Suppressor macrophage treated with lipopolysaccharide for 4 hours (primary cell): ENCODE measurements at places on chromosomes 4 and X.

- no peak for DNase-seq
Observed at GRCh38 chr4:38600575-38600974, 63.4 kb upstream of the KLF3 start.

GRCh38 chr4:121243485-121243884 is 79.4 kb upstream of the TNIP3 start:
- no peak for DNase-seq

GRCh38 chrX:111309083-111309482 is 38.8 kb upstream of the CAPN6 start:
- no peak for DNase-seq

DNA sequence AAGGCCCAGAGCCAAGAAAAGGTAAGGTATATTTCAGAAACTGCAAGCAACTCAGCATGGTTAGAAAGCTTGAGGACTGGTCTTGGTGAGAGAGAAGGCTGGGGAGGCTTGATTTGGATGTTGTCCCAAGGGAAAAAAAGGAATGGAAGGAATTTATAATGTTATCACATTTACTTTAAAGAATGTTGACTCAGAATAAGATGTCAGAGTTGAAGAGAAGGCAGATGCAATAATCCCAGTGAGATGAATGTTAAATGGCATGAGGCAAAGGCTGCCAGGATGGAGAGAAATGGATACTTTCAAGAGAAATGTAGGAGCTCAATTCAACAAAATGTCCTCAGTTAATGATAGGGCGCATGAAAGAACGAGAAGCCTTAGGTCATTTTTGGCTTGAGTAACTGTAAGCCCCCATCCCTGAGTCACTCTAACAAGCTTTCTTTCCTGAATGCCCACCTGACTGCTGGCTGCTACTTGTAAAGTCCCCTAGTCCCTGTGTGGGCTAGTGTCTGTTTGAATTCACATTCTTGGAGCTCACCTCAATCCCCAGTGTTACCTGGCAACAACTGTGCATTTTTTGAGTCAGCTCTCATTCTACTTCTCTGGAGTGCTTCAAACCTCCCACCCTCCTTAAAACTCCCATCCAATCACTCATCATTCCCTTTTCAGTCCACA is 103.0 kb upstream of the TAPT1 start:
- no peak for DNase-seq

DNA sequence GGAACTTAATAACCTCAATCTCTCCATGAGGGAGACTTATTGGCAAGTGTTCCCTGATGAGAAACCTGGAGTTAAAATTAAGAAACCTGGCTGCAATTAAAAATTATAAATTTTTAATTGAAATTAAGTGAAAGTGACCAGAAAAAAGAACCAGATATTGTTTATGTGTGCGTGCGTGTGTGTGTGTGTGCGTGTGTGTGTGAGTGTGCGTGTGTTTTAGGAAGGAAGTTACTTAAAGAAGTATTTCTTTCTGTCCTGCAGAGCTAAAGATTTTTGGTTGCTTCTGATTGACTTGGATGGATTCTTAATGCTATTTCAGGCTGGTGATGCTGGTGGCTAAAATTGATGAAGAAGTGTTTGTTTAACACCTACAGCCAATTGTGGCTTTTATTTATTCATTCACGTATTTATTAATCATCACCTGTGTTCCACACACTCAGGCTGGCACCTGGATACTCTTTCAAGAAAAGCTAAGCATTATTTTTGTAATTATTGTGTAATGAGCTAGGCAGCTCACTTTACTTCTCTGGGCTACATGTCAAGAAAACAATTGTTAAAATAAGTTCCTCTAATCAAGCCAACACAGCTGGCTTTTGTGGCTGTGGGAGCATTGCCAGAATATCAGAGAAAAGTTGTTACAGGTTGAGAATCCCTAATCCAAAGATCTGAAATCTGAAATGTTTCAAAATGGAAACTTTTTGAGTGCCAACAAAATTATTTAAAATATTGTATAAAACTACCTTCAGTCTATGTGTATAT is 68.5 kb downstream of the CEP44 start:
- no peak for DNase-seq

- no peak for DNase-seq
Observed at GRCh38 chrX:22073928-22074327, 41.8 kb downstream of the PHEX start.

GRCh38 chr4:73764513-73764912 is 24.1 kb downstream of the CXCL8 start:
- peak; percentile 25 for DNase-seq

DNA sequence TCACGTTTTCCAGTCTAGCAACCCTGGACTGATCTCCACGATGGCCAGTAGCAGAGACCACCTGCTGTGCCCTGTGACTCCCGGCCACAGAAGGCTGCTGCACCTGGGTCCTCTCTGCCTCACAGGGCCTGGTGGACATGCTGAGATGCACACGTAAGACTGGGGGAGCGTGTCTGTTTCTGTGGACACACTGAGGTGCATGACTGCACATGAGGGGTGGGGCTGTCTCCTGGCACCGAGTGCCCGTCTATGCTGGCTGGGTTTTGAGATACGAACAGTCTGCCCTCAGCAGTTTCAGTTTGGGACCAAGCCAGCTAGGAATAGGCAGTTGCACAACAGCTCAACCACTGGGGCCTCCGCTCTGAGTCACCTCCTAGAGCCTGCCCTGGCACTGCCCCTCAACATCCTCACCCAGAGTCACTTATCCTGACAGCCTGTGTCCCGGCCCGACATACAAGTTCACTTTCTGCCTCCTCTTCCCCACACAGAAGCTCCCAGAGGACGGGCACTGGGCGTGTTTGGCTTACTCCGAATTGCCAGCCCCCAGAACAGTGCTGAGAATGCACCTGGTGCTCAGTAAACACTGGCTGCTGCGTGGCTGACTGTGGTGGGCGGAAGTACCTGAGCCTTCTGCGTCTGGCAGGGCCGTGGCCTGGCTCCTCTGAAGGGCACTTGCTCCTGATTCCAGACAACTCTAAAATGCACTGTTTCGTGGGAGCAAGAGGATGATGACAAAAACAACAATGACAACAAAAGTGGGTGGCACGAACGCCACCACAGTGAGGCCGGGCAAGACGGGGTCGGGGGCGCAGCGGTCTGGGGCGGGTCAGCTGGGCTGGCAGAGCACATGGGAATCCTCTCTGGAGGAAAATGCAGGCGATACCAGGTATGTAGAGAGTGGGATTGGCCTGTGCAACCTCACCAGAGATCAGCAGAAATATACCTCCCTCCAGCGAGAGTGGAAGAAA is 30.9 kb downstream of the RNF212 start:
- peak; percentile 88 for DNase-seq

GRCh38 chr4:176798540-176798939 is 5.8 kb upstream of the VEGFC start:
- DNase-seq: no peak

DNA sequence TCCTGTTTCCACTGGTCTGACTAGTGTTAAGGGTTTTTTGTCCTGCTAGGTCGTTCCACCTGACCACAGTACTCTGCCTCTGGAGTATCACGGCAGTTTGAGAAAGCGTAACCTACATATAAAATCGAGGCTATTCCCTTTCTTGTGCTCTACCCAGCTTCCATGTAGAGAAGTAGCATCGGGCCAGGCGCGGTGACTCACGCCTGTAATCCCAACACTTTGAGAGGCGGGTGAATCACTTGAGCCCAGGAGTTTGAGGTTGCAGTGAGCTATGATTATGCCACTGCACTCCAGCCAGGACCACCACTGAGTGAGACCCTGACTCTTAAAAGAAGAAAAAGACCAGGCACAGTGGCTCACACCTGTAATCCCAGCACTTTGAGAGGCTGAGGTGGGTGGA is 7.5 kb downstream of the PPEF1 start:
- no peak for DNase-seq

DNA sequence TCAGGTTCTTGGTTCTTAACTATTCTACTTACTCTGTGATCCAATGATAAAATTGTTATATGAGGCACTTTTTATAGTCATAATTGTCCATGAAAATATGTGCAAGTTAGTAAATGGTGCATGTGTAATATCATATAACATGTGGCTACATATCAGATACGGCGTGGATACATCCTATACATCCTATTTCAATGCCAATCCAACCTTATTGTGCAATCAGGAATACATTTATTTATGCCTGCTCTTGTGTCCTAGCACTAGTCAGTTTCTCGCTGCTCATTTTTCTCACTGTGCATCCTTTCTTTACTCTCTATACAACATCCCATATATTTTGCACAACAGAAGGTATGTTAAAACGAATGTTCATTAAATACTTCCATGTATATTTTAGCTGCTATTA is 1141.1 kb downstream of the FAT4 start:
- DNase-seq: no peak

- DNase-seq: no peak
Observed at GRCh38 chr4:143336781-143337599, at the start of gene GAB1. GAB1 (plus strand) TSS chr4:143336876; CDS start chr4:143337189, 313 bp downstream.

- no peak for DNase-seq
Observed at GRCh38 chrX:107675365-107675654, 47.0 kb downstream of the PRPS1 start.

- DNase-seq: no peak
Observed at GRCh38 chr4:127968586-127968985, 3.4 kb downstream of the ABHD18 start.

- DNase-seq: no peak
Observed at GRCh38 chr4:123802933-123803332, 406.3 kb downstream of the SPRY1 start.

DNA sequence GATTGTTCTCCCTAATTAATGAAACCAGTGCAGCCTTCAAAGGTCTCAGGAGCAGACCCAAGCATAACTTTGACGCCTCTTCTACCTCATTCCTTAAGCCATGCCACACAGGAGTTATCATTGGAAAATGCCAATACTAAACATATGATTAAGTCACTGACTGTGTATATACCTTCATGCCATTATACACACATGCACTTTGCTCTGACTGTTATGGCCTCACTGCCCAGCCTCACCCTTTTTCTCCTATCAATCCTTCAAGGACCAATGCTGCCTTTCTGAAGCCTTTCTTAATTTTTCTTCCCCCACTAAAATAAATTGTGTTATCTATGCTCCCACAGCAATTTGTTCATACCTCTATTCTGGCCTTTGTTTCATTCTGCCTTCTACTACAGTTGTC is 725.6 kb downstream of the RPA4 start:
- DNase-seq: no peak

- DNase-seq: no peak
Observed at GRCh38 chr4:1505511-1506460, 99.5 kb upstream of the NKX1-1 start.

DNA sequence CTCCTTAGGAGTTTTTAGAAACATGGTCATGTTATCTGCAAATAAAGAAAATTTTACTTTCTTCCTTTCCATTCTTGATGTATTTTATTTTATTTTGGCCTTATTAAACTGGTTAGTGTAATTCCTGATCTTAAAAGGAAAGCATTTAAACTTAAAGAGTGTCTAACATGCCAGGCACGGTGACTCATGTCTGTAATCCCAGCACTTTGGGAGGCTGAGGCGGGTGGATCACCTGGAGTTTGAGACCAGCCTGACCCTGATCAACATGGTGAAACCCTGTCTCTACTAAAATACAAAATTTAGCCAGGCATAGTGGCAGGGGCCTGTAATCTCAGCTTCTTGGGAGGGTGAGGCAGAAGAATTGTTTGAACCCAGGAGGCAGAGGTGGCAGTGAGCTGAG is 281.3 kb downstream of the PTTG2 start:
- DNase-seq: no peak

GRCh38 chr4:123777373-123777772 is 380.8 kb downstream of the SPRY1 start:
- DNase-seq: no peak
